ENCODE measurements at places on chromosomes 5 and 9. TPM values are rescaled to one million over a fixed set of nuclear protein-coding genes. Genes with fewer than 3 reads are reported as not detected.

The NMUR2 gene
- total RNA-seq: 0.33 TPM

The CMBL gene
- total RNA-seq: 9.2 TPM

- H3K27me3 ChIP-seq: no peaks in the 10 kb centered on the region
- no peak overlapping the region for H3K27ac ChIP-seq
- no peak for DNase-seq
- H3K36me3 ChIP-seq: no peaks in the 10 kb centered on the region
These were observed 27.1 kb downstream of the LHX6 start for GRCh38 chr9:122201641-122202040.

- DNase-seq: no peak
- H3K36me3 ChIP-seq: no peaks in the 10 kb centered on the region
- H3K4me1 ChIP-seq: no peaks in the 10 kb centered on the region
- H3K4me3 ChIP-seq: no peak overlapping the region
- H3K27me3 ChIP-seq: no peaks in the 10 kb centered on the region
These were observed 42.8 kb upstream of the GDNF start for GRCh38 chr5:37882636-37883035.

- no peaks in the 10 kb centered on the region for H3K4me1 ChIP-seq
- no peak for DNase-seq
- no peak overlapping the region for H3K4me3 ChIP-seq
- H3K27ac ChIP-seq: peak overlapping the region; percentile 82
- no peaks in the 10 kb centered on the region for H3K36me3 ChIP-seq
- peaks cover 24% of the 10 kb centered on the region for H3K27me3 ChIP-seq
These were observed 3.0 kb downstream of the LAMC3 start for GRCh38 chr9:131012023-131012334.

GRCh38 chr5:6840136-6840793 lies 127.0 kb downstream of the TENT4A start:
- no peaks in the 10 kb centered on the region for H3K27me3 ChIP-seq
- no peak overlapping the region for H3K27ac ChIP-seq
- H3K4me3 ChIP-seq: no peak overlapping the region
- no peak for DNase-seq
- no peaks in the 10 kb centered on the region for H3K36me3 ChIP-seq

DNA sequence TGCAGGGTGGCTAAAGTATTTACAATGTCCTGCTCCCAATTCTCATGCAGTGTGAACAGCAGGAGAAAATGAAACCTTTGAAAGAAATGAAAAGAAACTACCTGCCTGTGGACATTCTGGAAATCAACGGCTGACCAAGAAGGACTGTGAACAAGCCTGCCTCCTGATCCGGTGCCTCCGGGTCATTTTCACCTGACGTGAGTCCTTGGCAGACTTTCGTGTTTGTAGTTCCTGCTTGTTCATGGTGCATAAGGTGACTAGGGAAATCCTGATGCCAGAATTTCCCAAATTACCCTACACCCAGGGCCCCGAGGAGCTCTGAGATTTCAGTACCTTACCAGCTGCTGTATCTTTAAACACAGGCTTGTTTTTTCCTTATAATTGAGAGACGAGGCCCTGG lies 317.5 kb downstream of the TLE1 start:
- no peaks in the 10 kb centered on the region for H3K36me3 ChIP-seq
- DNase-seq: peak; percentile 85
- H3K27ac ChIP-seq: peak overlapping the region; percentile 65

Measured in breast epithelium (tissue), 4 donors.